ENCODE measurements at places on chromosomes 3 and 15.

GRCh38 chr3:197718891-197719290, 17.8 kb downstream of the RUBCN start:
- no peak for DNase-seq

GRCh38 chr3:171954690-171955383, 84.5 kb upstream of the FNDC3B start:
- DNase-seq = no peak

DNA sequence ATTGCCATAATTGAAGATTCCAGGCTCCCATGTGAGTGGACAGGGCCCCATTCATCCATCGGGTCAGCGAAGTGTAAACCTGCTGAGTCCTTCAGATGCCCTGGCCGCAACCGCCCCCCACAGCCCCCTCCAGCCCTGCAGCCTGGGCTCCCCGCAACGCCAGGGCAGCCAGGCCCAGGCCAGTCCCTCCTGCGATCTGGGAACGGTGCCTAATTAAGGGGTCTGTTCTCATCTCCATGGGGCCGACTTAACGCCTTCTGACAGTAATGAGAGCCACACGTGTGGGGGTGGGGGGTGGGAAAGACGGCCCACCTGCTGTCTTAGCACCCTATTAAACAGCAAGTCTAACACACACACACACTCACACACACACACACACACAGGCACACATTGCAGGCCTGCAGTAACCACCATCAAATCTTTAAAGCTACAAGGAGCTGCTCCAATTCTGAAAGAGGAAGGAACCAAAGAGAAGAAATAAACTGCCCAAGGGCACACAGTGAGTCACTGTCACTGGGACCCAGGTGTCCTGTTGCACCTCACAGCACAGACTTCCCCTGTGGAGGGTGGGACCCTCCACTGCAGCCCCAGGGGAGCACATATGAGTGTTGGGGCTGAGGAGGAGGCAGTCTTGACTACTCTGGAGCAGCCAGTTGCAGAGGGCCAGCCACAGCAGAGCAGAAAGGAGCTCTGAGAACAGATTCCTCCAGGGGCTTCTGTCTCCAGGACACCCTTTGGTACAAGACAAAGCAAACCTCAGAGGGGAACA, 31.8 kb upstream of the HES1 start:
- no peak for DNase-seq

GRCh38 chr15:81475926-81476325, 101.9 kb upstream of the TMC3 start:
- no peak for DNase-seq

DNA sequence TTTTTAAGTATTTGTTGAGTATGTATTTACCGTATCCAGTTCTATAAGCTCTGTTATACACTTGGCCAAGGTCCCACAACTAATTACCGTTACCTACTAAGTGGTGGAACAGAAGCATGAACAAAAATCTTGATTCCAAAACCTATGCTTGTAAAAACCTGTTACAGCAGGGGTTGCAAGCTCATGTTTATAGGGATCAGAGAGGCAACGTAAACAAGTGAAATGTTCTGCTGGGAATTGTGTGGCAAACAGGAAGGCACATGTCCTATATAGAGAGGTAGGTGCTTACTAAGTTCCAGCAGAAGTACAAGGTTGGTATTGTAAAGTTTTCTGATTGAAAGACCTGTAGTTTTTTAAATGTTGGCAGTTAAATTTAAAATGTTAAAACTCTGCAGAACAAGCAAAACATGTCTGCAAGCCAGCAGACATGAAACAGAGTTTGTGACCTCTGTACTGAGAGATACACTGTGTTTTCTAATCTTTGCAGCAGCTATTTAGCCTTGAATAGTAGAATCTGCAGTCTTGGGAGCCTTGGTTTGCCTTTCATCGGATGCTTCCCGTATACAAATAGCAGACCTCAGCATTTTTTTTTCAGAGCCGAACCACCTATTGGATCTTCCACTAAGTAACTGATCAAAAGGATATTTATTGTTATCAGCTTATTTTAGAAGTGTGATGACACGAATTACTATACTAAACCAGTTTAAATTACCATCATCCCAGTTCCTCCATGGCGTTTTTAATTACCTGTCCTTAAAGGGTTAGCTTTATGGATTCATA, 11.4 kb downstream of the IREB2 start:
- no peak for DNase-seq

DNA sequence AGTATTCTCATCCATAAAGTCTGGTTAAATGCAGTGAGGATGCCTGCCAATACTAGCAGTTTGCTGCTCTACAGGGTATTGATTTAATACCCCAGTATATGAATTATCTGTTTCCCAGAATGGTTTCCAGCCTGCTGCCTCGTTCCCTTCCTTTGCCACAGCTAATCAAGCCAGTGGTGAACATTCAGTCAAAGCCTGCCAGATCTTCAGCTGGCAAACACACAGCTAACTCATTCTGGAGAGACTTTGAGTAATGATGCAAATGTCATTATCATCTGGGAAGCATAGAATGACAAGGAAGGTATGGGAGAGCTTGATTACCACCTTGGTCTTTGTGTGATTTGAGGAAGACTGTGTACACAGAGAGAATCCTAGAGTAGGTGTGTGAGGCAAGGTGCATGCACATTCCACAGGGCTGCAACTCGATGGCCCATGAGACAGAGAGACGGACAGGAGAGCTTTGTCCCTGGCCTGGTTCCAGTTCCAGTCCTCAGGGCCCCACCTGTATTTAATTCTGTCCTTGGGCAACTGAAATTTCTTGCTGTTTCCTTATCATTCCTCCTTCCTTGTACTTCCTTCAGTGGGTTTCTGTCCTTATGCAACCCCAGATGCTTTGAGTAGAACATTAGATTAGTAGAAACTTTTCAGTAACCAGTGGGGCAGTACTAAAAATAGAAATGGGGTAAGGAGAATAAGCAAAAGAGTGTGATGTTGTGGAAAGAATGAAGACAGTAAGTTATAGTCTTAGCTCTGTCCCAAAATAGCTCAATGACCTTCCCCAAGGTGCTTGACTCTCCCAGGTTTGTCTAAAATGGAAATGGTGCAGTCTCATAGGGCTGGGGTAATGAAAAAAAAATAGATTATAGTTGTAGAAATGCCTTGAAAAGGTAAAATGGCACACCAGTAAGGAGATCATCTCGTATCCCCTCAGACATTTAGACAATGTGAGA, 72.5 kb downstream of the MITF start:
- DNase-seq = no peak

DNA sequence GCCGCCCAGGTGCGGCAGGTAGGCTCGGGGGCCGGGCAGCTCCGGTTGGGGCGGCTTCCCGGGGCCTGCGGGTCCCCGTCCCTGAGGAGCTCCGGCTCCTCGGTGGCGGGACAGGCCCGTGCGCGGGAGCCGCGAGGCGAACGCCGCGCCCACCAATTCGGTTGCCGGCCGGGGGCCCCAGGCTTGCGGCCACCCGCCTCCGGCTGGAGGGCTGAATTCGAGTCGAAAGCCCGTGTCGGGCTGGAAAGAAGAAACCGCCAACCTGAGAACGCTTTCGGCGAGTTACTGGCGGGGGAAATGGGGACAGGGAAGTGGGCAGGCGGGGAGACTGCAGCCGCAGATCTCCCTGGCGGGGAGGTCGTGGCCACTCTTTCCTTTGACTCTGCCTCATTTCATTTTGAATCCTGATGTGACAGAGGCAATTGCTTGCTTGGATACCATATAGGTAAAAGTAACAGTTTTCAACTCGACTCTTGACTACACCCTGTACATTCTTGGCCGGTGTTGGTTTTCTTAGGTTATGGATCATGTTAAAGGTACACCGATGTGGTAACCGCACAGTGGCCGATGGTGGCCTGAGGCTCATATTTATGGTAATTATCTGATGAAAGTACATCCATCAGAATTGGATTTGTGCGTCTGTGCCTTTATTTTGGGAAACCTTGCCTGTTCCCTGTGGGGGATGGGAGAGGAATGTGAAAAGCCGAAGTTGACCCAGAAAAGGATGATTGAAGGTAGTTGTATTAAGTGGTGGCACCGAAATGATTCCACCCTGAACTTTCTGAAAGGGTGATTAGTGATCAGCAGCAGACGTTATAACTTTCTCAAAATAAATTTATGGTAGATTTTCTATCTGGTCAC, 1.7 kb downstream of the B3GNT5 start:
- no peak for DNase-seq

DNA sequence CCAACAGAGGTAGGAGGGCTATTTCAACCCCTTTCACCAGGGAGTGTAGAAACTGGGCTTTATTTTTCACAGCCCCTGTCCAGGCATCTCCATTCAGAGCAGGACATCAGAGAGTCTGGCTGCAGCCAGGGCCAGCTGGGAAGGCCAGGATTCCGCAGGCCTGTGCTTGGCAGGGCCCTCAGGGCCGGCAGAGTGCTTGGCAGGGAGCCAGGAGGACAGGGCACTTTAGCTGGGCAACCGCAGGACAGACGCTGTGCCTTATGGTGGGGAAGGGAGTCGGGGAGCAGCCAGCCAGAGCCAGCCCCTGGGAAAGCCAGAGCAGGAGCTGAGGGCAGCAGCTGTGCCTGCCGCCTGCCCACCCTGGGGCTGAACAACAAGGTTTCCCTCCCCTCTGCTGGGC, 34.5 kb upstream of the IQCF6 start:
- no peak for DNase-seq

GRCh38 chr3:167162083-167162482, 218.0 kb downstream of the ZBBX start:
- no peak for DNase-seq

DNA sequence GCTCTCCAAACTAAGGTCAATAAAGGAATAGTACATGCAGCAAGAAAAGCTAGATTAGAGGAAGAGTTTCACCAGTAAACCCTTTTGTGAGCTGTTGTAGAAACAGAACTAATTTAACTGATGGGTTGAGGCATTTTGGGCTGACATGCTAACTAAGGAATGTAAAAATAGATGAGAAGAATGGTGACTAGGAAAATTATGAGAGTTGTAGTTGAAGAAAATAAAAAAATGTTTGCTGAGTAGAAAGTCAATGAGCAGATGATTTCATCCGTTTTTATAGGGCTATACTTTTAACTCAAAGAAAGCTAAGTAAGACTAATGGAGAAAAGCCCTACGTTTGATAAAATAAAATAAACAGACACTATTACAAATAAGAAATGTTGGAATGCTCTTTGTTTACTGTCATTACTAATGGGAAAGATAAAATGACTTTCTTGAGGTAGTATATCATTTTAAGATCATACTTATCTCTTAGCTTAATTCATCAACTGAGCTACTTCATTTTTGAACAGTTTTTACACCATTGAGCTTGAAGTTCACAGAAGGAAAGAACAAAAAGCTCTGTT, 209.4 kb upstream of the DPH6 start:
- DNase-seq = no peak

DNA sequence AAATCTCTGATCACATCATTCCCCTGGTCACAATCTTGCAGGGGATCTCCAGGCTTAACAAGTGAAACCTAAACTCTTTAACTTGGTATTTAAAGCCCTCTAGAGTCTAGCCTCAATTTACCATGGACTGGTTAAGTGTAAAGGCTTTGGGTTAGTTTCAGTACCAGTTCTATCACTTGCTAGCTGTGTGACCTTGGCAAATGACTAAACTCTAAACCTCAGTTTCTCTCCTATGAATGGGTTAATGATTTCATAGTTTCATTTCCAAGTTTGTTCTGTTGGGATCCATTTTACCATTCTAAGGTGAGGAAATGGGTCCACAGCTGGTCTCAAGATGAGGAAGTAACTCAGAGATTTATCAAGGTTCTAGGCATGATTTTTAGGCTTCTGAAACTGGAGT, 38.8 kb upstream of the TIMP4 start:
- no peak for DNase-seq

GRCh38 chr3:33790091-33790490, 8.3 kb upstream of the PDCD6IP start:
- no peak for DNase-seq

GRCh38 chr3:145952536-145952935, 208.4 kb downstream of the PLOD2 start:
- DNase-seq = no peak

DNA sequence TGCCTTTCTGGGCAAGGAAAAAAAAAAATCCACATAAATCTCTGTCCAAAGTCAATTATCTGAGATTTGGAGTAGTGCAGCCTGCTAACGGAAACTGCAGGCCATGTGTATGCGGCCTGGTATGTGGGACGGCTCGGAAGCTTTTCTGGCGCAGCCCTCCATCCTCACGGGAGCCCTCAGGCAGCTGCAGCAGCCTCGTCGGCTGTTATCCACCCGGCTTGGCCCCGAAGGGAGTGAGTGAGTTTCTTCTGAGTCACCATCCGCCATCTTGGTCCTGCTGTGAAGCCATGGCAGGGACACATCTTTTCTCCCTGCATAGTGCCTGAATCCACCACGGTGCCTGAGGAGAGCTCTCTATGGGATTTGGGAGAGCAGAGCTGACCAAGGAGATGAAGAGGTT, 62.8 kb downstream of the POLR2M start:
- DNase-seq = no peak

DNA sequence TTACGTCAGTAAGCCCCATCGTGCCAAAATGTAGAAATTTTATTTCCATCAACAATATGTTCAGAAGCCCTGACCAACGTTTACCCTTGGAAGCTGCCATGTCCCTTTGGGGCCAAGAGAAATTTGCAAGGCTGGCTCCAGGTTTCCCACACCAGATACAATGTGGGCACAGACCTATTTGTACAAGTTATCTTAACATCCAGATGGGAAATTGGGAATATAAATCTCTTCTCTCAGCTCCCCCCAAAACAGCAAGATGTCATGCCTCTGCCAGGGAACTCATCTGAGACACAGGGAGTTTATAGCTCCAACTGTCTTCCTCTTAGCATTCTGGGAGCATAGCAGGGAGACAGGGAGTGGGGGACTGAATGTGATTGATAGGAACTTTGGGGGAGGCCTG, 9.3 kb upstream of the DPPA2 start:
- no peak for DNase-seq

DNA sequence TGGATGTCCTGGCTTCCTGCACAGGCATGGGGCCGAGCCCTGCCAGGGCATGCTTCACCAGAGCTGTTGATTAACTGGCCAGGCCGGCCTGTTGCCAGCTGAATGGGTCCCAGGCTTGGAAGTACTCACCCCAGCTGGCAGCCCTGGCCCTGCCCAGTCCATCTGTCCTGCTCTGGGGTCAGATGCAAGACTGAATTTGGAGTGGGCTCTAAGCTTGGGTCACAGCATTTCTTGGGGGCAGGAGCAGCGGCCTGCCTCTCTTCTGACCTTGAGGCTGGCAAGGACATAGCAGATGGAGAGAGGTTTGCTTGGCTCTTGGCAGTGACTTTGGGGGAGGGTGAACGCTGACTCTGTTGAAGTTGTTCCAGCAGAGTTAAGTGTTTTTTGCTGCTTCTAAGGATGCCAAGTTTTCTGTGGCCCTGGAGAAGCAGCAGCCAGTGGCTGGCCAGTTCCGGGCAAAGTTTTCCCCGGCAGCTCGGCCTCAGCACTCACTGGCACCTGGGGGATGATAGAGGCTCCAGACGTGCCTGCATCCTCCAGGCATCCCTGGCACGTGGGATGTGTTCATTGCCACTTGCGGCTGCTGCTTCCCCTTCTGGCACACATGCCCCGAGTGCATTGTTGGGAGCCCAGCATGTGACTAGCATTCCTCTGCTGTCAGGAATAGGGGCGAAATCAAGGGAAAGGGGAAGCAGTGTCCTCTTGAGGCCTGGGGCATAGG, 22.9 kb downstream of the PDIA5 start:
- no peak for DNase-seq

All from stimulated activated CD4-positive, alpha-beta T cell treated with anti-CD3 and anti-CD28 coated beads, Interleukin-1b, Interleukin-23, amount 100 ng/mL, for 1 hour (primary cell).